ENCODE measurements at places on chromosomes 2 and 18.

DNA sequence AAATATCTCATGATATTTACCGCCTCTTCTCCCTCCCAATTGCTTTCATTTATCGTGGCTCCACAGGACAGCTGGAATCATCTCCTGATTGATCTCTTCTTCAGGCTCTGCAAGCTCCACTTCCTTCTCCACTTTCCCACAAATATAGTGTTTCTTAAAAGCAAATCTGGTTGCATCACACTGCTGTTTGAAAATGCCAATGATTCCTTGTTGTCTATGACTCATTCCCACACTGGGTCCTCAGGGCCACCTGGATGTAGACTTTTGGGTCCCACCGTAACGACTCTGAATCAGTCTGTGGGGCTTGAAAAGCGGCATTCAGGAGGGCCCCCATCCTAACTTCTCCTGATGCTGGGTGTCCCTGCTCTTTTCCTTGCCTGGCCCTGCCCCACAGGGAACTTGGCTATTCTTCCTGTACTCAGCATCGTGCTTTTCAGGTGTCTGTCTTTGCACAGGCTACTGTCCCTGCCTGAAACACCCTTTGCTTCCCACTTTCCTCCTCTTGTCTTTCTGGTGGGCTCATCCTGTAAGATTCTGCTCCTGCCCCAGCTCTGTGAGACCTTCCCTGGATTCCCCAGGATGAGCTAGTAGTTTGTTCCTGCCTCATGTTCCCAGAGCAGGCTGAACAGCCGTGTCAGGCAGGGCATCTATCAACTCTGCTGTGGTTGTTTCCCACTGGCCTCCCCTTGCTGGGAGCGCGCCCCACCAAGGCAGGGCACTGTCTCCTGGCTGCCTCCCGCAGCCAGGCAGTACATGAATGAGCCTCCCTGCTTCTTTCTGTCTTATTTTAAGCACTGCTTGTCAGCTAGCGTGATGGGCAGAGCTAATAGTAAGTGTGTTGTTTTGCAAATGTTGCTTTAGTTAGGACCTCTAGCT, 111.9 kb downstream of the KCTD1 start:
- no peak for DNase-seq

- no peak for DNase-seq
Measured at GRCh38 chr2:109629867-109630266, 15.7 kb downstream of the SOWAHC start.

DNA sequence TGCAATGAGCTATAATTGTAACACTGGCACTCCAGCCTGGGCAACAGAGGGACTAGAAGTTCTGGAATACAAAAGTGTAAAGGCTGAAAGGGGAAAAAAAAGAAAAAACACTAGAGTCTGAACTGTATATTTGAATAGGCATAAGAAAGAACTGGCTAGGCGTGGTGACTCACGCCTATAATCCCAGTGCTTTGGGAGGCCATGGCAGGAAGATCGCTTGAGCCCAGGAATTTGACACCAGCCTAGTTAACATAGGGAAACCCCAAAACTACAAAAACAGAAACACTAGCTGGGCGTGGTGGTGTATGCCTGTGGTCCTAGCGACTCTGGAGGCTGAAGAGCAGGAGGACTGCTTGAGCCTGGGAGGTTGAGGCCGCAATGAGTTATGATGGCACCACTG, 70.6 kb downstream of the SAP130 start:
- no peak for DNase-seq

GRCh38 chr2:120498576-120499394, 152.8 kb downstream of the INHBB start:
- no peak for DNase-seq

DNA sequence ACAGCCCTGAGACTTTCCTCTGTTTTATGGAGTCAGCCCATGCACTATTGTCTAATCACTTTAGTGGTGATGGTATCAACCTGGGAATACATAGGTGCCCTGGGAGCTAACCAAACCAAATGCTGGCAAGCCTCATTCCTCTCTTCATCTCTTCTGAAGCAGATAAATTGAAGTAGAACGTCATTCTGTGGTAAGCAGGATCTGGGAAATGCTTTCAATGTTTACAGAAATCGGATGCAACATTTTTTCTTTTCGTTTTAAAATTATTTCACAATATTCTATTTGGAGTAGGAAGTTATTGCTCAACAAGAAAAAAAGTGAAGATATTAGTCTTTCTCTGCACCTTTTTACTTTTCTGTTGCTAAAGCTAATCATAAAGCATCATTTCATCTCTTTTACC, 114.2 kb downstream of the RBMS1 start:
- DNase-seq, result no peak

- DNase-seq, result no peak
Measured at GRCh38 chr18:49778826-49779465, 34.4 kb downstream of the ACAA2 start.

GRCh38 chr2:239944694-239945551, 80.2 kb downstream of the NDUFA10 start:
- DNase-seq, result peak; percentile 21

GRCh38 chr18:69455125-69455524, 54.4 kb downstream of the DOK6 start:
- DNase-seq, result no peak

- DNase-seq, result peak; percentile 17
Measured at GRCh38 chr2:151669585-151670081, 64.6 kb downstream of the NEB start.

DNA sequence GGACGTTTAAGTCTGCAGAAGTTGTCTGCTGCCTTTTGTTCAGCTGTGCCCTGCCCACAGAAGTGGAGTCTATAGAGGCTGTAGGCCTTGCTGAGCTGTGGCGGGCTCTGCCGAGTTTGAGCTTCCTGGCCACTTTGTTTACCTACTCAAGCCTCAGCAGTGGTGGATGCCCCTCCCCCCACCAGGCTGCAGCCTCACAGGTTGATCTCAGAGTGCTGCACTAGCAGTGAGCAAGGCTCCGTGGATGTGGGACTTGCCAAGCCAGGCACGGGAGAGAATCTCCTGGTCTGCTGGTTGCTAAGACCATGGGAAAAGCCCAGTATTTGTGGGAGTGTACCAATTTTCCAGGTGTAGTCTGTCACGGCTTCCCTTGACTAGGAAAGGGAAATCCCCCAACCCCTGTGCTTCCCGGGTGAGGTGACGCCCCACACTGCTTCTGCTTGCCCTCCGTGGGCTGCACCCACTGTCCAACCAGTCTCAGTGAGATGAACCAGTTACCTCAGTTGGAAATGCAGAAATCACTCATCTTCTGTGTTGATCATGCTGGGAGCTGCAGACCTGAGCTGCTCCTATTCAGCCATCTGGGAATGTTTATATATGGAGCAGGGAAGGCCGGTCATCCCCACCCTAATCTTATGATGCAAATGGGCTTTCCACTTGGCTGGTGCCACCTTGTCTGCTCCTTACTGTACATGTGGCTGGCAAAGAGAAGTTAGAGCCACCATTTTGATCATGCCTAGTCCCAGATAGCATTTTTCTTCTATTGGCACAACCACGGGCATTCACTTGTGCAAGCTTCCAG, 156.9 kb upstream of the ITGA6 start:
- DNase-seq, result no peak

- DNase-seq, result no peak
Measured at GRCh38 chr2:144466637-144467036, 53.3 kb downstream of the ZEB2 start.

DNA sequence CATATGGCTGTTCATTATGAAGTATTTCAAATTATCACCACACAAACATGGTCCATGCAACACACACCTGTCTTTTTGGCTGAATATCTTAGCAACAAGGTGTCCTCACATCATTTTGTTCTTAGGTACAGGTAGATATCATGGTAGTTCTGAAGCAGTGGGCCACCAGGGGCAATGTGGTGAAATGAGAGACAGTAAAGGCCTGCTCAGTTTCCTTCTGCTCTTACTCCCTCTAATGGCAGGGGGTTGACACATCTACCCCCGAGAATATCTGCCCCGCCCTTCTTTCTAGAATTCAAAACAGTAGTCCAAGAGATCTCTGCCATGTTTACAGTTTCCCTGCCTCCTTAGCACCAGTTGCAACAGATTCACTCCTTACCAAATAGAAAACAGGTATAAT, 147.0 kb upstream of the KLHL14 start:
- no peak for DNase-seq

GRCh38 chr2:64599469-64599868, 54.2 kb downstream of the SERTAD2 start:
- no peak for DNase-seq

DNA sequence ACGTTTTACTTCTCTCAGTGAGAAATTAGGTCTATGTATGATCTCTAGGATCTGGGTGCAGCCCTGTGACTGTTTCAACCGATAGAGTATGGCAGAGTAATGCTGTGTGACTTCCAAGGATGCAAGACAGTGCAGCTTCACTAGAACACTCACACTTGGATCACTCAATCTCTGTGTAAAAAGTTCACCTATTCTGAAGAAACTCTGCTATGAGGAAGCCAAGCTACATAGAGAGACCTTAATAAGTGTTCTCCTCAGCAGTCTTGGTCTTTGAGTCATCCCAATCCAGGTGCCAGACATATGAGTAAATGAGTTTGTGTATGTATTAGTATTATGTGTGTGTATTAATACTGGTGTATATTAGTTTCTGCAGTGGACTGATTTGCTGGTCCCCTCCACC, 335.0 kb downstream of the NR4A2 start:
- DNase-seq, result no peak

GRCh38 chr2:9789371-9789770, 53.9 kb upstream of the TAF1B start:
- no peak for DNase-seq

GRCh38 chr2:144475569-144476275, 44.2 kb downstream of the ZEB2 start:
- no peak for DNase-seq

GRCh38 chr2:68745006-68745405, 10.4 kb downstream of the ARHGAP25 start:
- no peak for DNase-seq

GRCh38 chr18:55185391-55185790, 226.1 kb upstream of the CCDC68 start:
- no peak for DNase-seq

DNA sequence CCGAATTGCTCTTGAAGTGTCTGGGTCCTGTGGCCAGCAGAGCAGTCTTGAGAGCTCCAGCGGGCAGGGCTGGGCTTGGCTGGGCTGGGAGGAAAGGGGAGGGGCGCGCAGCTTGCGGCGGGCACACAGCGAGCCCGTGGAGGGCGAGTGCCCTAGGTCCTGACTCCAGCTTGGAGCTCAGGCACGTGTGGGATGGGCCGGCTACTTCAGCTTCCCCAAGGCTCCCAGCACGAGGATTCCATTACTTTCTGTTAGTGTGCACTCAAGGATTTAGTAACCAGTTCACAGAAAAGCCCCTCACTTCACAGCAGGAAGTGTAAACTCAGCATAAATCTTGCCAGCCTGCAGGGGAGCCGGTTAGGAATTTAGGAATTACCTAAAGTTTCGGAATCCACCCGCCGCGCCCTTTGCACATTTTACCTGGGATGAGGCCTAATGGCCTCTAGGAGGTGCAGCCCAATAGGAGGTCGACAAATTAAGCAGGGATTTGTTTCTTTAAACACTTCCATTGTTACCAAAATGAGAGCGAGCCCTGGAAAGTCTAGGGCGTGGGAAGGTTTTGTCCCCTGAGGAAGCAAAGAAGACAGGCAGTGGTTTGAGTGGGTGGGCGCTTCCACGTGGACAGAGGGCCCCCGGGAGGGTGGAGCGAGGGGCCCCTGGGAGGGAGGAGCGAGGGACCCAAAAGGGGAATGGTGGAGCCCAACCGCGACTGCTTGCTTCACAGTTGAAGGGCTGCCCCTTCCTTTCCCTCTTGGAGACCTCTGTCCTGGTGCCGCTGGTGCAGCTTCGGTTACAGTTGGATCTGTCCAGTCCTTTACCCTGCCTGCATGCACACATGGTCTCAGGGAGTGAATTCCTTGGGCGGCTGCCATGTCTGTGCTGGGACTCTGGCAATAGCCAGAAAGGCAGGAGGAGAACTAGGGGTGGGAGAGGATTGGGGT, 93.3 kb downstream of the CTAGE1 start:
- peak; percentile 23 for DNase-seq

- DNase-seq, result no peak
Measured at GRCh38 chr18:12883372-12883683, 709 bp downstream of the PTPN2 start.

DNA sequence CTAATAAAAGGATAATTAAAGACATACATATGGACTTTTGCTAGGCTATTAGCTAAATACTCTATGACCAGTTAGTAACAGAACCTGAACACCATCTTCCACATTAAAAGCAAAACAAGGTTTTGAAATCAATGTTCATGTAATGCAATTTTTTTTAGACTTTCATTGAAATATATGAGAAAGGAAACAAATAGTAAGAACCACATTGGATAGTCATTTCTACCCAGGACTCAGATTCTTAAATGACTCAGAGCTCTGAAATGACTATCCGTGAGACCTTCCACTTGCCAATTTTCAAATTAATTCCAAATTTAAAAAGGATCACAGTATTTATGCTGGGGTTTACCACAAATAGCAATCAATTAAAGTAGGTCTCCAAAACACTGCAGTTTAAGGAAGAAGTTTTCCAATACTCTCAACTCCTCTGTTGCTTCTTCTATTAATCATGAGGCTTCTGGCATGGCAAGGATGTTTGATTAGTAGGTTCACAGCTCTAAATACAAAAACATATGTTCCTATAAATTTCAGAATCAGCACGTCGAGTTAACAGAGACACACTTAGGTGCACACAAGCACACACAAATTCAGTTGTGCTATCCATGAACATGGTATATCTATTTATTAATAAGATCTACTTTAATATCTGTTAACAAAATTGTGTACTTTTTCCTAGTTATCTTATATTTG, 841.0 kb downstream of the RNF144A start:
- DNase-seq, result no peak

DNA sequence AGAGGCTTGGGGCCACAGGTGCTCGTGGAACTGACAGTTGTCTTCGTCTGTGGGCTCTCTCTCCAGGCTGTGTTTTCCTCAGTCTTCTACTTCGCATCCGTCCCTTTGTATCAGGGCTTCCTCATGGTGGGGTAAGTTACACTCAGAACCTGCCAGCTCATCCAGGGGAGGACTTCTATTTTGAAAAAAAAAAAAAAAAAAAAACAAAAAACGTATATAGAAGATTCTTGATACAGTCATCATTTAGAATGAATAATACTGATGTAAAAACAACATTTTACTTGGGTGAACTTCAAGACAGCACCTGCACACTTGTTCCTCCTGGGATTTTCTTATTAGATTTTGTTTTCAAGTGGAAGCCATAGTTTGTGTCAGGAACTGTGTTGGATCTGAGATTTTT, 47.7 kb upstream of the NFATC1 start:
- no peak for DNase-seq

GRCh38 chr2:201949181-201949926, 84.3 kb upstream of the FZD7 start:
- no peak for DNase-seq

DNA sequence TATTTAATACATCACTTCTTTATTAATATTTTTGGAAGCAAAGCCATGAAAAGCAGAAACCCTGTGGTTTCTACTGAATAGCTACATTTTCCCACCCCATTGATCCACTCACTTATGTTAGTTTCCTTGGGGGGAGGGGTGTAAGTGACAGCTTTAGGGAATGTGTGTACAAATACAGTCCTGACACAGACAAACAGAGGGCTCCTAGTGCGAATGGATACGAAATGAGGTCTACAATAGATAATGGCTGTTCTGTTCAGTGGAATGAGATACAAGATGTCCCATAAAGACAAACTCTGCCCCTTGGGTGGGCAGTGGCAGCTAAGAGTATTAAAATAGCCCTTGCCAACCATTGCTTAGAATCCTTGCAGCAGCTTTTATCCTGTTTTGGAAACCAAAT, 312.9 kb downstream of the NCKAP5 start:
- no peak for DNase-seq

GRCh38 chr2:95730813-95731212, 139.0 kb downstream of the TRIM43 start:
- DNase-seq, result no peak

GRCh38 chr2:218024871-218025270, 22.1 kb upstream of the TNS1 start:
- no peak for DNase-seq

GRCh38 chr2:120531863-120532600, 186.1 kb downstream of the INHBB start:
- DNase-seq, result no peak

Data from stimulated activated naive CD8-positive, alpha-beta T cell treated with anti-CD3 and anti-CD28 coated beads, Interleukin-15, Interleukin-2, amounts not matched to agents 100 U/mL and 50 U/mL, for 24 hours (primary cell).